Lung (tissue), 17 donors: ENCODE measurements at places on chromosomes 3 and 15. TPM values are rescaled to one million over a fixed set of nuclear protein-coding genes. Genes with fewer than 3 reads are reported as not detected.

Gene SLC9A9
- total RNA-seq: 66.3 TPM

Gene USP19
- 63.1 TPM for total RNA-seq

Gene OR5K2
- total RNA-seq: not detected

Gene AHSG
- 0.92 TPM for total RNA-seq

DNA sequence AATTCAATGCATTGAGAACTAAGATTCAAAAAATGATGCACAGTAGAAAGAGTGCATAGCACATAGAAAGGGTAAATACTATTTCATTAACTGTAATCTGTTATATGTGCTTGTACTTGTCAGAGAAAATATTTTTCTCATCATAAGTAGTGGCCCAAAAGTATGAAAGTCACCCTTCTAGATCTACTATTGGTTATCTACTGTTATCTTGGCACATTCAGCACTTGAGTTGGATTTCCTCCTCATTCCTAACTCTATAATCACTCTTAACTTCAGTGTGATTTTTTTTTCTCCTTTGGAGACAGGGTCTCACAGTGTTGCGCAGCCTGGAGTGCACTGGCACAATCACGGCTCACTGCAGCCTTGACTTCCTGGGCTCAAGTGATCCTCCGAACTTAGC is 194.4 kb downstream of the PCCB start:
- DNase-seq: no peak

DNA sequence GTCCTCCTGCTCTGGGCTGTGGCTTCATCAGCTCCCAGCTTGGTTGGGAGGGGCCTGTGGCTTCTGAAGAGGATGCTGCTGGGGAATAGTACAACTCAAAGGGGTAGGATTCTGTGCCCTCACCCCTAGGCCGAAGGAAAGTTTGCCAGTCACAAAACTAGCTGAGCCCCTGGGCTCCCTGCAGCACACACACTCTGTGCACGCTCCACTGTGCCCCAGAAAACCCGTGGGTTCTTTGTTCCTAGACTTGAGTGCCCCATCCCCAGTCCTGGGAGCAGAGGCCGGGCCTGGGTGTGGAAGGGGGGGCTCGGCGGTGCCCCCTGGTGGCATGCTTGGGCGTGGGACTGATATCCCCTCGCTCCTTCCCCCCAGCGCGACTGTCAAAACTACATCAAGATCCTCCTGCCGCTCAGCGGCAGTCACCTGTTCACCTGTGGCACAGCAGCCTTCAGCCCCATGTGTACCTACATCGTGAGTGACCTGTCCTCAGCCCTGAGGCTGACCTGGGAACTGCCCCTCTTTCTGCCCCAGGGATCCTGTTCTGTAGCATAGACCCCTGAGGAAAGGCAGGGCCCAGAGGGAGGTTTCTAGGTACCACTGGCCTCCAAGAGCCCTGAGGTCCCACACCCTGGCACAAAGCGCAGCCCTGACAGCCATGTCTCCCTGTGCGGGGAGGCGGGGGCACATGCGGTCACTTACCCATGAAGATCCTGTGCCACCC is 14.2 kb downstream of the CIB1 start:
- peak; percentile 25 for DNase-seq

GRCh38 chr3:56870436-56870835 is 68.7 kb upstream of the ARHGEF3 start:
- no peak for DNase-seq
